ENCODE measurements at places on chromosomes 2 and 18.
A peak's percentile ranks its signal among the peaks of the same experiment; 100 is the strongest.

DNA sequence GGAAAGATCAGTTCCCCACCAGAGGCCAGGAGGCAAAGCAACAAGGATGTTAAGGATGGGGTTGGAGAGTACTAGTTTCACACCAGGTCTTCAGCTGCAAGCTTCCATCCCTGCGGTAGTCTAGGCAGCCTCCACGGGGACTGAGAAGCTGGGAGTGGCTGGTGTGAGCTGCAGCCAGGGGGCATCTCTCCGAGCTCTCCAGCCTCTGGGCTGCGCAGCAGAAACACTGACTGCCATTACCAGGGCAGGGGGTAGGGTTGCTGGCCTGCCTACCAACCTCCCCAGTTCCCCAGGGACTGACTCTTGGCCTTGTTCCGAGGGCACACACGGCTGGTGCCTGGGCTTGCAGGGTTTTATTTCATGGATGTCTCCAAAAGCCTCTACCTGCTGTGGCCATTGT lies 15.9 kb downstream of the GATA6 start:
- DNase-seq = no peak

DNA sequence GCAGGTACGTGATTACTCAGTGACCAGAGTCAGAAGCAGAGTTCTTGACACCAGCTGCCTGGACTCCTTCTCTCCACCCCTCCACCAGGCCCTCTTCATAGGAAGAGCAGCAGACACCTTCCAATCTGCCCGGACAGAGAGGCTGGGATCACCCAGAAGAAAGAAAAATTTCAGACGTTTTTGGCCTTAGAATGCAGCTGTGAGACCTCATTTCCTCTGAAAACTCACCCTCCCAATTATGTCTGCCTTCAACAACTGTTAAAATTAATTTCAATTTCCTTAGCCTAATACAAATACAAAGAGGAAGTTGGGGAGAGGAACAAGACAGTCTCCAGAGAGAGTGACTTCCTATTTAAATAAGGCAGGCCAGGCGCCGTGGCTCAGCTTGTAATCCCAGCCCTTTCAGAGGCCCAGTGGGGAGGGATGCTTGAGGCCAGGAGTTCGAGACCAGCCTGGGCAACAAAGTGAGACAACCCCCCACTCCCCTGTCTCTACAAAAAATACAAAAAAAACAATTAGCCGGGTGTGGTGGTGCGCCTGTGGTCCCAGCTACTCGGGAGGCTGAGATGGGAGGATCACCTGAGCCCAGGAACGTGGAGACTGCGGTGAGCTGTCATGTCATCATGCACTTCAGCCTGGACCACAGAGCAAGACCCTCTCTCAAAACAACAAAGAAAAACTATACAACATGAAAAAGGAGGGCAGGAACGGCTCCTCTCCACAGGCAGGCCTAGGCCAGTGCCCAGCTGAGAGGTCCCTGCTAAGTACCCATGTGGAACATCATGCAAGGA lies 1.6 kb downstream of the SLC66A2 start:
- no peak for DNase-seq

GRCh38 chr18:3350566-3351527 lies 88.9 kb downstream of the MYL12B start:
- DNase-seq = no peak

DNA sequence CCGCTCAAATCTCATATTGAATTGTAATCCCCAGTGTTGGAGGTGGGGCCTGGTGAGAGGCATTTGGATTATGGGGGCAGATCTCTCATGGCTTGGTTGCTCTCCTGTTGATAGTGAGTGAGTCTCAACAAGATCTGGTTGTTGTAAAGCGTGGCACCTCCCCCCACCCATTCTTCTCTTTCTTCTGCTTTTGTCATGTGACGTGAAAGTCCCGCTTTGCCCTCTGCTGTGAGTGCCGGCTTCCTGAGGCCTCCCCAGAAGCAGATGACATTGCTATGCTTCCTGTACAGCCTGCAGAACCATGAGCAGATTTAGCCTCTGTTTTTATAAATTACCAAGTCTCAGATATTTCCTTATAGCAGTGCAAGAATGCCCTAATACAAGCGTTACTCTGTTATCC lies 673.8 kb downstream of the ADCYAP1 start:
- DNase-seq = no peak

DNA sequence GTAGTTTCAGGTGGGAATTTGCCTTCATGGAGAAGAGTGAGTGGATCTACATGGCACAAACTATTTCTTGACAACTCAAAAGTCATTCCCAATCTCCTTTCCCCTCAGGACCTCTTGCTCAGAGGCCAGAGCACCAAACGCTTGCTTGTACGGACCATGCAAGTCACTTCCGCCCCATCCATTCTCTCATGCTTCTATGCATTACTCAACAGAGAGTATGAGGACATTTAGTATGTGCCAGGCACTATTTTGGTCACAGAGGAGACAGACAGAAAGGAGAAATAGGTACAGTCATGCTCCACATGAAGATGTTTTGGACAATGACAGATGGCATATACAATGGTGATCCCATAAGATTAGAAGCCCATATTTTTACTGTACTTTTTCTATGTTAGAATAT lies 117.5 kb downstream of the ACTR3 start:
- no peak for DNase-seq

DNA sequence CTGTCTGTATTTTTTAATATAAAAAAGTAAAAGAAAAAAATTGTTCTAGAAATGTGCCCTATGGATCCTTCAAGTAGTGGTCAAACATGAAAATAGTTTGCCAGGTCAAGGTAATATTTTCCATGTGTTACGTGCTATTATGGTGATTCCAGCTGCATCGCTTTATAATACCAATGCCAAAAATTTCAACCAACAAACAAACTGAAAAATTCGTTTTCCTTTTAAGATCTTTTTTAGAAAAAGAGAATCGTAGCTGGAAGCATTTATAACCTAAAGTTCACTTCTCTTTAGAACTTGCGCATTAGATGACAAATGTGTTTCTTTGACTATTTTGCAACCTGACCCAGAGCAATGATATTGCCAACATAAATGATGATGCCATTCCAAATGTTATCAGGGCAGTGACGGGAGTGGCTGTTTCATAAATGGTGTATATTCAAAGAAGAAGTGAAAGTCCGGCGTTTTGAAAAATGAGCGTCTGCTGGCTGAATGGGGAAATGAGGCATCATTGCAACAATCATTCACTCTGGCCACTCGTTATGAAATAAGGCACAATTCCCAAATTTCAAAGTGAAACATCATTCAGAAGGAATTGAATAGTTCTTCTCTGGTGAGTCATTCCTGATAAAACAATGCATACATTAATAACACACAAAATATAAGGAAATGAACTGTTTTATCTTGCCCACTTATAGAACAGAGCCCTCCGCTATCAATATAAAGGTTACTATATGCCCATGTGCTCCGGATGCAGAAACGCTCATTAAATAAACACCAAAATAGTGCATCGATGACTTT lies 297.4 kb downstream of the TGIF1 start:
- DNase-seq = peak; percentile 29

GRCh38 chr2:214830794-214831346 lies 21.4 kb upstream of the BARD1 start:
- no peak for DNase-seq
